Hindlimb muscle (tissue), 1 donor: ENCODE measurements at places on chromosomes 7 and 10. TPM values are rescaled to one million over a fixed set of nuclear protein-coding genes. Genes with fewer than 3 reads are reported as not detected.
A peak's percentile ranks its signal among the peaks of the same experiment; 100 is the strongest.

DNA sequence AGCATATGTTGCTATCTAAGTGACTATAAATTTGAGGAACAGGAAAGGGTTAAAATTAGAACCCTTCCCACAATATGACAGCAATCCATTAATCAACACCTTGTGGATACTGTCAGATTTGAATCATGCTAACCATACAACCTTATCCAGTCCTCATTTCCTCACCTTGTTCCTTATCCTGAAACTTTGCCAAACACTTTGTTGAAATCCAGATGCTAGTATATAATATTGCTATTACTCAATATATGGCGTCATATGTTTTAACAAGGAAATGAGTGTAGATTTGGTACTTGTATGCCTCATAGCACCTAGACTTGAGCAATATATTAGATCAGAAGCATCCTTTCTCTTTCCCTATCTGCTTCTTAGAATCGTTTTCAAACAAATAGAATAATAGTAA is 66.3 kb upstream of the SLC25A13 start:
- no peak for DNase-seq

DNA sequence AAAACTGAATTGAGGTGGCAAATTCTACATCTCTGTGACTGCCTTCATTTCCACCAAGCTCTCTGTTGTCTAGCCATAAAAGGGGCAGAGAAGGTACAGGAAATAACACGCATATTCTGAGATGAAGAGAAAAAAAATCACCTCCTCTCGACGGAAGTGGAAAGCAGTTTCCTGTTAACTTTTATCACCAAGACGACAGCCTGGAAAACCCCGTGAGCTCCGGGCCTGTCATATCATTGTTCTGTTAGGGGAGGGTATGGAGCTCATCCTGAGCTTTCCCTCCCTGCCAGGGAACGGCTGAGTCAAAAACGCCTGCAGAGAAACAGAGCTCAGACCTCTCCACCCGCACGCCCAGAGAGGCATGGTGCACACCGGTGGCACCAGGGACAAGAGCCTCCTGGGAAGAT is 200.3 kb downstream of the PRPF18 start:
- no peak for DNase-seq

Gene COL26A1
- 2.4 TPM for polyA plus RNA-seq

DNA sequence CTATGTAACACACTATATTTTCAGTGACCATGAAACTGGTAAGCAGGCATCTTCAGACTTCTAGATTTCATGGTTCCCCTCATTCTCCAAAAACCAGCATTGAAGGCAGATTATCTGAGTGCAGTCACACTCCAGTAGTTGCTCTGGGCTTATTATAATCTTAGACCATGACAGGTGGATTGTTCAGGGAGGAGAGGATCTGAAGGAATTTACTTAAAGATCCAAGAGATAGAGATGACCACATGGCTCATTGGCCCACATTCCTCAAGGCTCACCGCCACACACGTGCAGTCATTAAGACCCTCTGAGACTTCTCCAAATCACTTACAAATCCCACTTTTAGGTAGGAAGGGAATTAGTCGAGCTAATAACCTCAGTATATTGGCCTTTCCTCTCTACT is 55.2 kb downstream of the GSAP start:
- no peak for DNase-seq

Gene ETV1
- polyA plus RNA-seq, result 11.0 TPM

GRCh38 chr7:45470031-45470430 is 104.1 kb upstream of the ADCY1 start:
- no peak for DNase-seq

- DNase-seq, result no peak
These were observed 362.3 kb downstream of the PHF14 start for GRCh38 chr7:11335947-11336346.

DNA sequence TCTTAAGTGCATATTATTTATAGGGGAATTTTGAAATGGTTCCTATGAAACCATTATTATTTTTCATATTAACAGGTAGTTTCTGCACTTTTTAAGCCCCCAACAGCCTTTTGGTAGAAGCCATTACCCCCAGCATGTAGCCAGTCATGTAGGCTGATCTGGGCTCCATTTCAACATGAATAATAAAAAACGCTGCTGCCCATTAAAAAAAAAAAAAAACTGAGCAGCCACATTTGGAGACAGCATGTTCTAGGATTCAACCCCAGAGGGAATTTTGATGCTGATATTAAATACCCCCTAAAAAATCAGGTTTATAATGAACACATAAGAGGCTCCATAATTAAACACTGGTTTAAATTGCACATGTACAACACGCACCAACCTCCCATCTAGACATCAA is 181.3 kb downstream of the RTKN2 start:
- DNase-seq, result no peak

DNA sequence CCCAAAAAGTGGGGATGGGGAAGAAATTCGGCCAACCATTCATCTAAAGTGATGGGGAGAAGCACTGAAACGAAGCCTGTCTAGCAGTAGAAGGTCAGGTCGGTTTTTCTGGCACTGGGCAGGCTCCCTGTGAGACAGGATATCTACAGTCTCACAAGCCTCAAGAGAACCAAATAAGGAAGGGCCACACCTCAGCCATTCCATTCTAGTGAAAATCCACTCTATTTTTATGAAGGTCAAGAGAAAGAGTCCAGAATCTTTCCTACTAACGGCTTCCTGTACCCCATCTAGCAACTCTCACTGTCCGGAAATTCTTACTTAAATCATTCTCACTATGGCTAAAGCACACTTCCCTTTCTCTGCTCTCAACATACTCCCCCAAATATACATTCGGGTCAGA is 267.1 kb downstream of the PRPF18 start:
- DNase-seq, result no peak

- DNase-seq, result no peak
These were observed 209.9 kb downstream of the SEMA3E start for GRCh38 chr7:83439026-83439425.

DNA sequence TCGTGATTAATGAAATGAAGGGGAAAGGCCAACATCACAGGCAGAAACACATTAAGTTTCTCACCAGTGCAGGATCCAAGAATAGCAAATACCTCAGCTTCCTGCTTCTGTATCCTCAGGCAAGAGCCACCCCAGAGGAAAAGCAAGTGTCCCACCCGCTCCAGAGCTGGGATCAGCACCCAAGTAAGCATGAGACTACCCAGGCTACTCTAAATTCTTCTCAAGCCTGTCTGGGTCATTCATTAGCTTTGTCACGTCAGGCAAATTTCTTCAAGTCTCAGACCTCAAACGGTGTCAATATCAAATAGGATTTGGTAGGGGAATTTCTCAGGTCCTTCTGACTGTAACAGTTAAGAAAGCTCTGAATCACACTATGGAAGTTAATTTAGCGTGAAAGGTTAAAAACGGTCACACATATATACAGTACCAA is 59.0 kb downstream of the GNA12 start:
- no peak for DNase-seq

DNA sequence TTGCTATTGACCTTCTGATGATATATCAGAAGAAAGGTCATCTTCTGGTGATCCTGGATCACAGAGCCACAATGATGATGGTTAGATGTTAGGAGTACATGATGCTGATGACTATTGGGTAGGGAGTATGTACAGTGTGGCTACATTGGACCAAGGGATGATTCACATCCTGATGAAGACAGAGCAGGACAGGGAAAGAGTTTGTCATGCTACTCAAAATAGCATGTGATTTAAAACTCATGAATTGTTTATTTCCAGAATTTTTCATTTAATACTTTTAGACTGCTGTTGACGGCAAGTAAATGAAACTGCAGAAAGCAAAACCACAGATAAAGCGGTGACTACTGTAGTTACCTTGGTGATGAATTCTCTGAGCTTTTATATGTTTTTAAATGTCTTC is 397.3 kb downstream of the PPP1R3A start:
- DNase-seq, result no peak

Gene MRLN
- polyA plus RNA-seq, result 172 TPM

DNA sequence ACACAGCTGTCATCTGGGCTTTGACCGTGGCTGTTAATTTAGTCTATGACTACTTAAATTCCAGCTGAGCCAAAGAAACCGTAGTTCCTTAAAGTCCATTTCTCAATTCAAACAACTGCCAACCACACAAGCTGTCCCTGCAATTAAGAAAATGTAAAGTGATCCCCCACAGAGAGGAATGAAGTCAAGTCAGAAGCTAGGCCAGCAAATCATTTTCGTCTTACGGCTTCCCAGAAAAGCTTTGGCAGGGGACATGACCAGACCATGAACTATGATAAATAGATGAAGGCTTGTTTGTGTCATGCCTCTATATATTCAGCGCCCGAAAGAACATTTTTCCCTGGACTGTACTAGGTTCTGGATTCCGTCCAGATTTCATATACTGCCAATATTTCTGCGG is 54.6 kb downstream of the HACD1 start:
- DNase-seq, result peak; percentile 50
